WTC11 (cell line): ENCODE measurements at places on chromosomes 1 and 21. TPM values are rescaled to one million over a fixed set of nuclear protein-coding genes. Genes with fewer than 3 reads are reported as not detected.

GRCh38 chr21:41147096-41147978 lies 20.6 kb upstream of the BACE2 start:
- H3K4me3 ChIP-seq: no peak overlapping the region
- no peak overlapping the region for H3K27ac ChIP-seq
- H3K27me3 ChIP-seq: peaks cover 30% of the 10 kb centered on the region
- no peaks in the 10 kb centered on the region for H3K36me3 ChIP-seq
- peaks cover 19% of the 10 kb centered on the region for H3K4me1 ChIP-seq

GRCh38 chr1:28417926-28418637 lies 48.5 kb downstream of the PHACTR4 start:
- H3K4me3 ChIP-seq: no peak overlapping the region
- peaks cover 40% of the 10 kb centered on the region for H3K4me1 ChIP-seq
- no peaks in the 10 kb centered on the region for H3K36me3 ChIP-seq
- no peaks in the 10 kb centered on the region for H3K27me3 ChIP-seq
- H3K27ac ChIP-seq: no peak overlapping the region

DNA sequence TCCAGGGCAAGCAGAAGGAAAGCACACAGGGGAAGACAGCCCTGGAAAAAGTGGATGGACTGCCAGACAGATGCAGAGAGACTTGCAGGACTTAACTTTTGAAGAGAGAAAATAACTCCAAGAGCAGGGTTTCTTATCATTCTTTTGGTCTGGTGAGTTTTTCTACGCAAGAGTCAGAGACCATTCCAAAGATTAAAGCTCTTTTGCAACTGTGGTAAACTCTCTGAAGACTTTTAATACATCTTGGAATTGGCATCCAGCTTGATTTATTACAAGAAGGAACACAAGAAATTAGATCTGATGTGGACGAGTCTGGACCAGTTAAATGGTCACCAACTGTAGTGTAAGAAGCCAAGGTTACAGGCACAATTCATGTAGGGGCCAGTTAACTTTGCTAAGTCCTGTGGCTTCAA lies 153.4 kb downstream of the SIPA1L2 start:
- H3K27ac ChIP-seq: no peak overlapping the region
- H3K4me3 ChIP-seq: no peak overlapping the region
- H3K4me1 ChIP-seq: peaks cover 33% of the 10 kb centered on the region
- H3K36me3 ChIP-seq: no peaks in the 10 kb centered on the region

- H3K27ac ChIP-seq: peak overlapping the region; percentile 76
- H3K4me1 ChIP-seq: peaks cover 36% of the 10 kb centered on the region
- peaks cover 3% of the 10 kb centered on the region for H3K36me3 ChIP-seq
- H3K4me3 ChIP-seq: no peak overlapping the region
Observed at GRCh38 chr1:27554759-27555699, 48.9 kb downstream of the AHDC1 start.

DNA sequence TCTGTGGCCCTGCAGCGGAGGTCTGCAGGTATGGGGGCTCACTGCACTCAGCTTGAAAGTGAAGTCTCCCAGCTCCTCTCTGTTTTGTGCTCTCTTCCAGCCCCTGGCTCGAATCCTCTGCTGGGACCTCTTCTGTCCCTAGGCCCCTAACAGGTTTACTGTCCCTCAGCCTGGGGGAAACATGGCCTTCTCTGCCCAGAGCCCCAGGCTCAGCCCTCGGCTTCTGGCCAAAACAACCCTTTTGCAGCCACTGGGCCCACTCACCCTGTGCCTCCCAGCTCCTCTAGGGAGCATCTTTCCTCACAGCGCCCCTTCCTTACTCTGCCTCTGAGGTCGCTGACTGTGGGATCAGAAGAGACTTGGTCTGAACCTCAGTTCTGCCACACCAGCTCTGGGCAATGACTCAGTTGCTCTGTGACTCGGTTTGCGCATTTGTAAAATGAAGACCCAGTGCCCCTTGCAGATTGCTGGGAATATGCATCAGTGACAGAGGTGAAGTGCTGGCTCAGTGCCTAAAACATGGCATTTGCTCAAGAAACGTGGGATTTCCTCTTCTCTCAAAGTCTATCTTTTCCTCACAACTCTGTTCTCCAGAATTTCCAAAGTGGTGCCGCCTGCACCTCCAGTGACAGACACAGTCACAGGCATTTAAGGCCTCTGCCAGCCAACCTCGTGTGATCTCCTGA lies 26.5 kb upstream of the TENT5C start:
- DNase-seq: no peak
- no peaks in the 10 kb centered on the region for H3K36me3 ChIP-seq
- H3K4me1 ChIP-seq: peaks cover 2% of the 10 kb centered on the region
- H3K27me3 ChIP-seq: no peaks in the 10 kb centered on the region; the same call in 1 of the 2 replicates

DNA sequence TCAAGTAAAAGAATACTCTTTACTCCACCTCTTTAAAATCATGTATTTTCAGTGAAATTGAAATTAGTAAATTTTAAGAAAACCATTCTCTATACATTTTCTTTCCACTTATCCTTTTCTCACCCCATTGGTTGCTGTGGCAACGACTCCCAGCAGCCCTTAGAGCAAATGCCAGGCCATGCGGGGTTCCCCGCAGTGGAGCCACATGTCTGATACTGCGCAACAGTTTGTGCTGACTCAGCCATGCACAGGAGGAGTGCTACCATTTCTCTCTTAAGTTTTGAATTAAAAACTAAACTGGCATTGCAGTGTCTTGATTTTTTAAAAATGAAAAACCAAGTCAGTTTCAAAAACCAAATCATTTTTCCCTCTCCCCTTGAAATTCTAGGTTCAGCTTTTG lies 214.1 kb upstream of the L1TD1 start:
- peak; percentile 24 for DNase-seq
- H3K27me3 ChIP-seq: no peaks in the 10 kb centered on the region
- H3K4me3 ChIP-seq: no peak overlapping the region
- H3K27ac ChIP-seq: peak overlapping the region; percentile 22; the same call in 1 of the 2 replicates
- H3K36me3 ChIP-seq: no peaks in the 10 kb centered on the region

DNA sequence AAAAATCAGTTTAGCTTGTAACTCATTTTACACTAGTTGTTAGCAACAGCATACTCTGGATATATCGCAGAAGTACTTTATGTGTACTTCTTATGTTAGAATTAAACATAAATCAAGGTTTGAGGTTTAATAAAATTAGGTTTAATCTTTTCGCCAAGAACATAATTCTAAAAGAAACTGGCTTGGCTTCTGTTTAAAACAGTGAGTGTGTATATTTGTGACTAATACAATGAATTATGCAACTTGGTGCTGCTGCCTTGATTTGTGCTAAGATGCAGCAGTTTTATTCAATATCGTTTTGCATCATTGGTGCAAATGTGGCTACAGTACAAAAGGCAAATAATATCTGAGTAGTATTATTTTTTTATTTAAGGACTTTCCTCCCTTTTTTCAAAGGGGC lies 44.8 kb downstream of the USP25 start:
- peaks cover 48% of the 10 kb centered on the region for H3K4me1 ChIP-seq
- H3K27ac ChIP-seq: no peak overlapping the region
- no peak for DNase-seq
- H3K4me3 ChIP-seq: no peak overlapping the region
- H3K27me3 ChIP-seq: no peaks in the 10 kb centered on the region
- no peaks in the 10 kb centered on the region for H3K36me3 ChIP-seq

GRCh38 chr1:33342041-33342723 lies 21.3 kb upstream of the A3GALT2 start:
- H3K36me3 ChIP-seq: no peaks in the 10 kb centered on the region
- peaks cover 81% of the 10 kb centered on the region for H3K27me3 ChIP-seq
- peak overlapping the region; percentile 39 for H3K4me3 ChIP-seq
- peaks cover 63% of the 10 kb centered on the region for H3K4me1 ChIP-seq

- no peaks in the 10 kb centered on the region for H3K4me1 ChIP-seq
- H3K27me3 ChIP-seq: no peaks in the 10 kb centered on the region
- no peaks in the 10 kb centered on the region for H3K36me3 ChIP-seq
- no peak overlapping the region for H3K27ac ChIP-seq
- no peak overlapping the region for H3K4me3 ChIP-seq
- no peak for DNase-seq
Observed at GRCh38 chr1:244628789-244629188, 24.1 kb upstream of the DESI2 start.

GRCh38 chr1:230204842-230205241 lies 137.8 kb downstream of the GALNT2 start:
- H3K4me3 ChIP-seq: no peak overlapping the region
- no peaks in the 10 kb centered on the region for H3K27me3 ChIP-seq

GRCh38 chr1:210332719-210333398 lies 4.2 kb downstream of the HHAT start:
- peaks cover 82% of the 10 kb centered on the region for H3K27me3 ChIP-seq
- no peak overlapping the region for H3K4me3 ChIP-seq
- DNase-seq: no peak
- no peaks in the 10 kb centered on the region for H3K36me3 ChIP-seq

DNA sequence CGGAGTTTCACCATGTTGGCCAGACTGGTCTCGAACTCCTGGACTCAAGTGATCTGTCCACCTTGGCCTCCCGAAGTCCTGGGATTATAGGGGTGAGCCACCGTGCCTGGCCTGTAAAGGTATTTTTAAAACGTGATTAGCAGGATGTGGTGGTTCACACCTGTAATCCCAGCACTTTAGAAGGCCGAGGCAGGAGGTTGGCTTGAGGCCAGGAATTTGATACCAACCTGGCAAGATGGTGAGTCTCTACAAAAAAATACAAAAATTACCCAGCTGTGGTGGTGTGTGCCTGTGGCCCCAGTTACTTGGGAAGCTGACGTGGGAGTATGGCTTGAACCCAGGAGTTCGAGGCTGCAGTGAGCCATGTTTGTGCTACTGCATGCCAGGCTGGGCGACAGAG lies 43.3 kb upstream of the SOD1 start:
- no peaks in the 10 kb centered on the region for H3K4me1 ChIP-seq
- no peak overlapping the region for H3K4me3 ChIP-seq
- H3K27ac ChIP-seq: no peak overlapping the region

DNA sequence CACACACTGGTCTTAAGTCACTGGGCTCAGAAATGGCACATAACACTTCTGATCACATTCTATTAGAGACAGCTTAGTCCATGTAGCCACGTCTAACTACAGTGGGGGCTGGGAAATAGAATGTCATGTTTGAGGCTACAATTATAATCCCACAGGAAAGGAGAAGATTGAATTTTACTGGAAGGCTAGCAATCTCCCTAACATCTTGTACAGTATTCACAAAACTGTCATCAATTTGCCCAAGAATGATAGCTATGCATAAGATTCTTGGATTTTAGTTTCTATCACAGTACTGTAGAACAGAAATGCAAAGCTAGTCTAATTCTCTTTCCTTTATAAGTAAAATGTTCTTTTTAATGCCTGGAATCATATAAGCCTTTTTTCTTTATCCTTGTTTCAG lies 12.7 kb upstream of the ZMYM6 start:
- peaks cover 13% of the 10 kb centered on the region; the same call in 1 of the 2 replicates for H3K27me3 ChIP-seq
- H3K27ac ChIP-seq: no peak overlapping the region
- H3K4me3 ChIP-seq: no peak overlapping the region
- H3K36me3 ChIP-seq: no peaks in the 10 kb centered on the region
- H3K4me1 ChIP-seq: 0 out of 2 replicates have a peak, but pooled peaks cover 2% of the 10 kb centered on the region

DNA sequence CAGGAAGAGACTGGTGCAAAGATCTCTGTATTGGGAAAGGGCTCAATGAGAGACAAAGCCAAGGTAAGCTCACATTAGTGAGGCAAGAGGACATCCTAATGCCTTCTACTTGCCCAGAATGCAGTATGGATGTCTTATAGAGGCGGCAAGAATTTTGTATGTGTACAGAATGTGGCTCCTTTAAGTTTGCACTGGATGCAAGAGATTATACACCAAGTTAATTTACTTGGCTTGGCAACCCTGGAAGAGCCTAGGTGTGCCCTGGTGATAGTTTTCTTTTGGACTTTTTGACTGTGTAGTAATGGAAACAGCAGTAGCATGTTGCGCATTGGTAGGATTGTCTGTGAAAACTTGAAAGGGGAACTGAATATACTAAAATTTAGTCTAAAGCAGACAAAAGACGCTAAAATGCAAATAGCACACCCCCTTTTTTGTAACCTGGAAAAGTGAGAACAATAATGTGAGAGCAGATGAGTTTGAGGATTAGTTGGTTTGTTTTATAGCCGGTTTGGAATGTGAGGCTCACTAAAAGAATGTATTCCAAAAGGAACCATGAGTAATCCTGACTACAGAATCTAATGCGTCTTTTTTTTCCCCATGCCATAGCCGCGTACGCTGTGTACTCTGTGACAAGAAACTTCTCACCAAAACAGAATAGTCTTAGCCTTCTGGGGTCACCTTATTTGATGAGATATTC lies 18.1 kb downstream of the KHDRBS1 start:
- DNase-seq: no peak
- no peaks in the 10 kb centered on the region for H3K4me1 ChIP-seq
- H3K27me3 ChIP-seq: no peaks in the 10 kb centered on the region
- H3K4me3 ChIP-seq: no peak overlapping the region

FALEC gene
- 0.71 to 1.2 TPM (median 1.0 TPM) in 3 replicates for total RNA-seq

AGMAT gene
- 4.9 to 5.6 TPM (median 5.5 TPM) in 3 replicates for total RNA-seq

FAM72D gene
- 12.8 to 14.3 TPM (median 12.9 TPM) in 3 replicates for total RNA-seq

FAM177B gene
- total RNA-seq: not detected in 3 replicates

TSACC gene
- total RNA-seq: 1.8 to 2.7 TPM (median 2.2 TPM) in 3 replicates

PLA2G2A gene
- total RNA-seq: 1.2 to 2.6 TPM (median 1.9 TPM) in 3 replicates

SPRR2G gene
- total RNA-seq: not detected in 3 replicates
